ENCODE measurements at places on chromosomes 5 and 9.

DNA sequence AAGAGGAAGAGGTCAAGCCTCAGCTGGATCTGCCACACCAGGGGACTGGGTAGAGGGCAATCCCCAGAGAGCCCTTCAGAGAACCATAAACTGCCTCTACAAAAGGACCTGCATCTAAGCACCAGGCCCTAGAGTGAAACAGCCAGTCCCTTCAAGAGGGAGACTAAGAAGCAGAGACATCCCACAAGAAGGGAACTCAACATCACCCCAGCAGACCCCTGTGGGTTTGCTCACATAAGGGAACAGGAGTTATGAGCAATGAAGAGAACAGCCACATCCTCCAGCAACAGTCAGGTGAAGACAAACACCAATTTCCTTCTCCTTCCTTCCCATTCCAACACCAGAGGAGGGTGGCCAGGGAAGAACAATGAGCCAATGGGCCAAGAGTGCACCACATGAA is 48.9 kb downstream of the TNFSF15 start:
- DNase-seq, result no peak

- no peak for DNase-seq
Observed at GRCh38 chr5:32536246-32536645, 49.1 kb upstream of the SUB1 start.

DNA sequence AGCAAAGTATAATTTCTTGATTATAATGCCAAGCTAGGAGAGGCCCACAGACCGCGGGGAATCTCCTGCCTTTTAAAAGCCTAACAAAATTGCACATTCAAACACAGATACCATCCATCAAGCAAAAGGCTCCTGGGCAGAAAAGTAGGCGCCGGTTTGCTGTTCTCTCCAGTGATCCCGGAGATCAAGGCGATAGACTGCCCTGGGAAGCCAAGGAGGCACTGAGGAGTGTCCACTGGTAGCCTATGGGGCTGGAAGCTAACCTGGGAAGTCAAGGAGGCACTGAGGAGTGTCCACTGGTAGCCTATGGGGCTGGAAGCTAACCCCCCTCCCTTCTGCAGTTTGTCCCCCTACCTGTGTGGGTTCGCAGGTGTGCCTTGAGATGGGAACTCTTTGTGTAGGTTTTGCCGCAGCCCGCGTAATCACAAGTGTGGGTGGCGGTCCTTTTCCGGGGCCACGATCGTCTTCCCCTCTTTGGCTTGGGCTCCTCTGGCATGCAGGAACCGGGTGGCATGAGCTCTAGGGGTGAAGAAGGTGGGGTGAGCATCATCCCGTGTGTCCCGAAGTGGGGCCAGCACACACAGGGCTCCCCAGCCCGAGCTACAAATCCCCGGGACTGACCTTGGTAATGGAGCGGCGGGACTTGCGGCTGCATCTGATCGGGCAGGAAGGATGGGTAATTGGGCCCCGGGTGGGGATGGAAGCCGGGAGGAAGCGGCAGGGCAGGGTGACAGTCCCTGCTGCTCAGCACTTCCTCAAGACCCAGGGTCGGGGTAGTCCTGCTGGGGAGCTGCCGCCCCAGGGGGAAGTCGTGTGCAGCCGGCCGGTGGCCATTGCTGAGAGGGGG is 2.7 kb downstream of the KLF4 start:
- no peak for DNase-seq

- no peak for DNase-seq
Observed at GRCh38 chr5:124408738-124409453, 337.5 kb downstream of the ZNF608 start.

DNA sequence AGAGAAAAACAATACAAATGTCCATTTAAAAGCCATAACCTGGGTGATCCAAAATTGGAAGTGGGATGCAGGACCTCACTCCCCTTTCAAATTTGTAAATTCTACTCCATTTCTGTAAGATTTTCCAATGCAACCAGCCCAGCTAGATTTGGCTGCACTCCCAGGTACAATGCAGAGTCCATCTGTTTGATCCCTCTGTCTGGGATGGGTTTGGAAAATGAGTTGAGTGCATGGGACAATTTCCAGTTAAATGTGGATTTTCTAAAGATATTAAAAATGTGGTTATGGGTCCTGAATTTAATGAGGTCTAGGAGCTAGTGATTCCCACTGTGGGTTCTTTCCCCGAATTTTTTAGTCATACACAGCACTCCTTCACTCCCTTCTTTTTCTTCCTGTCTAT is 104.0 kb upstream of the ATP10B start:
- DNase-seq, result no peak

- peak; percentile 84 for DNase-seq
Observed at GRCh38 chr9:134055981-134056461, 11.8 kb downstream of the BRD3 start.
